ENCODE measurements at places on chromosomes 11 and 22.

DNA sequence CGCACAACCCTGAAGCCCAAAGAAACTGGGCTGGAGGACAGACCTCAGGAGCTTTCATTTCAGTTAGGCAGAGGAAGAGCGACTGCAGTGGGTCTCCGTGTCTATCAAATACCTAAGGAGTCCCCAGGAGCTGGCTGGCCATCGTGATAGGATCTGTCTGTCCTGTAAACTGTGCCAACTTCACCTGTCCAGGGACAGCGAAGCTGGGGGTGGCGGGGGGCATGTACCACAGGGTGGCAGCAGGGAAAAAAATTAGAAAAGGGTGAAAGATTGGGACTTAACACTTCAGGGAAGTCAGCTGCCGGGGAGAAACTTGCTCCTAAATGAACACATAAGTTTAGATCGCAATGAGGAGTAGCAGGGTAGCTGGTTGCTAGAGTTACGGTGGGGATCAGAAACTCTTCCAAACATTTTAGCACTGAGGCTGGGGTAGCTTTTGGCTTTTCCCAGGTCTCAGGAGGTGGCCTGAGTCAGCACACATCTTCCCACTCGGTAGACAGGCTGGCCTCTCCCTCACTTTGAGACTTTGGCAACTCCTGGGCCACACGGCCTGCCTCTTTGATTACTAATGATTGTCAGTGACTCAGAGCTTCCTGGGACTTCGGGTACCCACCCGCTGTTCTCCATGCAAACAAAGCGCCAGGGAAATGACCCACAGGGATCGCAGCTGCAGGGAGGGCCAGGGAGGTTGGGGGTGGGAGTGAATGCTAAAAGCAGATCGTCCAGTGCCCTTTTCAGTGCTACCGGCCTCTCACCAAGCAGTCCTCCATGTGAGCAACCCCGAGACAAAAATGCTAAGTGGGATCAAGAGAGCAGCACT lies 2.9 kb upstream of the MTFP1 start:
- peak; percentile 20 for DNase-seq

- DNase-seq = no peak
These were observed 117.3 kb downstream of the RASSF10 start for GRCh38 chr11:13126430-13126829.

GRCh38 chr22:37459206-37459605 lies 27.0 kb downstream of the MFNG start:
- DNase-seq = no peak

GRCh38 chr11:91823252-91823830 lies 401.3 kb upstream of the FAT3 start:
- DNase-seq = no peak

GRCh38 chr11:37689951-37690350 lies 1091.9 kb upstream of the RAG2 start:
- DNase-seq = no peak

DNA sequence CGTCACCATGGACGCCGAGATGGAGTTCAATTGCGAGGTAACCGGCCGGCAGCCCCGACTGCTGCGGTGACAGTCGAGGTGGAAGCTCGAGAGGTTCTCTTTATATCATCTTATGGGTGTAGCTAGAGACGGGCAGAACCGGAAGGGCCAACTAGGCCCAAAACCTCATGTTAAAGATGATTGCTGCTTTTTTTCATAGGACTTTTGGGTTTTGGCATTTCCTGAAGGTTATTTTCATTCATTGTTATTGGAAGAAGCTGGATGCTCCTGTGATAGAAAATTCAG lies 585 bp downstream of the NF2 start:
- peak; percentile 29 for DNase-seq

DNA sequence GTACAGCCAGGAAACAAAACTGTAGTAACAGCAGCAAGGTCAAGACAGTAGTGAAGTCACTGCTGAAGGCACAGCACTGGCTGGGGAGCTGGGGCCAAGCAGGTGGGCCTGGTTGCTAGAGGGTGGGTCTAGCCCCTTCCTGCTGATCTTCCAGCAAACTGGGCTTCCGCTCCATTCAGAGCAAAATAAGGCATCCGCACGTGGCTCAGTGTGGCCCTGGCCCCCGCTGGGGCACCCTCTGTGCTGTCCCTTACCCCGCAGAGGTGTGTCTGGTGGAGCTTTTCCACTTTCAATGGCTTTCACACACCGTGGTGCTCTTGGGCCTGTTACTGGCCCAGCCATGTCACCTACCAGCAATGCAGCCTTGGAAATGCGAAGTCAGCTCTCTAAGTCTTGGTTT lies 162.4 kb upstream of the B3GAT1 start:
- no peak for DNase-seq

GRCh38 chr22:37119872-37120271 lies 10.4 kb upstream of the TMPRSS6 start:
- no peak for DNase-seq

- no peak for DNase-seq
These were observed 131.9 kb upstream of the SERPIND1 start for GRCh38 chr22:20641919-20642579.

DNA sequence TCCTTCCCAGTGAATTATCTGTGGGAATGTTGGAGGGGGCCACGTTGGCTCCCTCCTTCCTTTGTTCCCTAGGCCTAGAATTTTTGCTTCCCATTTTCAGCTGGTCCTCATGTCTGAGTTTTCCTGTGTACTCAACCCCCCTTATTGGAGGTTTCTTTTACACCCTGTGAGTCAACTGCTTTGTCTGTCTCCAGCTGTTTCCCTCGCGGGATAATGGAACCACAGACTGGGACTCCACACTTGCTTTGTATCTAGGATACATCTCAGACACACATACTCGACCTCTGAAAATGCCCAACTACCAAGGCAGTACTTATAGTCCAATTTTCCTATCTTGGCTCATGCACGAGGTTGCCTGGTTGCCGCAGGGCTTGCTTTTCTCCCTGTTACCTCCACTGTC lies 352.7 kb upstream of the MPPED2 start:
- DNase-seq = no peak

GRCh38 chr11:64536396-64536941 lies 54.6 kb upstream of the SLC22A12 start:
- DNase-seq = no peak

- peak; percentile 8 for DNase-seq
These were observed 18.4 kb downstream of the MS4A6E start for GRCh38 chr11:60345489-60345888.

GRCh38 chr22:17891481-17892167 lies 117.4 kb upstream of the BID start:
- DNase-seq = no peak

- peak; percentile 80 for DNase-seq
These were observed 30.0 kb upstream of the PTPRJ start for GRCh38 chr11:47950396-47950795.

- no peak for DNase-seq
These were observed 367.4 kb upstream of the CHORDC1 start for GRCh38 chr11:90590286-90590685.

- no peak for DNase-seq
These were observed 145.7 kb upstream of the TEAD1 start for GRCh38 chr11:12528487-12528886.
